ENCODE measurements at places on chromosomes 2 and 18. TPM values are rescaled to one million over a fixed set of nuclear protein-coding genes. Genes with fewer than 3 reads are reported as not detected.

FBXO41 gene
- 1.8 TPM for polyA plus RNA-seq

MARCO gene
- 0.45 TPM for polyA plus RNA-seq

NPHP1 gene
- polyA plus RNA-seq: 14.0 TPM

LRRTM4 gene
- polyA plus RNA-seq: 1.3 TPM

OSBPL1A gene
- 52.0 TPM for polyA plus RNA-seq

STARD6 gene
- 0.82 TPM for polyA plus RNA-seq

SERPINB10 gene
- 0.11 TPM for polyA plus RNA-seq

ITGB6 gene
- polyA plus RNA-seq: 20.3 TPM

HTR2B gene
- polyA plus RNA-seq: 20.5 TPM

FNDC4 gene
- 6.4 TPM for polyA plus RNA-seq

UGT1A9 gene
- polyA plus RNA-seq: 6.2 TPM

NFU1 gene
- 59.6 TPM for polyA plus RNA-seq

SESTD1 gene
- 67.2 TPM for polyA plus RNA-seq

PSMA8 gene
- not detected for polyA plus RNA-seq

GRCh38 chr2:43102366-43103092, 123.9 kb downstream of the ZFP36L2 start:
- DNase-seq: no peak

DNA sequence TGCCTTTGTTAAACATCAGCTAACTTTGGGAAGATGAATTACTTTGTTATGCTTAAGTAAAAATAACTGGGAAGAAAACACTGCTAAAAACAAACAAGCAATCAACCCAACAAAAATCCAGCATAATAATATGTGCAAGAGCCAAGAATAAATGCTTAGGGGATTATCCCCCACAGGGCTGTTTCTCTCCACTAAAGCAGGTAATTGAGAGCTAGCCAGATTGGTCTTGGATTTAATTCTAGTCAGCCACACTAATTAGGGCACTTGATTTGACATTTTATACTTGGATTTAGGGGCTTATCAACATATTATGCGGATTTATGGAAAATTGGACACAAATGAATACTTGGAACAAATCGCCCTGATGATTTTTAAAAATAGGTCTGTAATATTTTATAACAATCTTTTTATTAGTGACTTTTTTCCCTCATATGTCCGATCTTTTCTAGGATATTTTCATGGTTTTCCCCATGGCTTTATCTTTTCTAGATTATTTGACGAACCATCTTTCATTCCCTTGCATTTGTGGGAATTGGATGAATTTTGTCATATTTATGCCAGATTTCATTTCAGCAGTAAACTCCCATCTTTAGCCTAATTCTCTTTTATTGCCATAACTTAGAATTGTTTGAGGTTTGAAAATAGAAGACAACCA, 199.1 kb upstream of the NXPH2 start:
- DNase-seq: no peak

GRCh38 chr2:184760931-184761330, 162.6 kb downstream of the ZNF804A start:
- no peak for DNase-seq

- no peak for DNase-seq
These were observed 12.7 kb upstream of the CDC42EP3 start for GRCh38 chr2:37683921-37684780.

DNA sequence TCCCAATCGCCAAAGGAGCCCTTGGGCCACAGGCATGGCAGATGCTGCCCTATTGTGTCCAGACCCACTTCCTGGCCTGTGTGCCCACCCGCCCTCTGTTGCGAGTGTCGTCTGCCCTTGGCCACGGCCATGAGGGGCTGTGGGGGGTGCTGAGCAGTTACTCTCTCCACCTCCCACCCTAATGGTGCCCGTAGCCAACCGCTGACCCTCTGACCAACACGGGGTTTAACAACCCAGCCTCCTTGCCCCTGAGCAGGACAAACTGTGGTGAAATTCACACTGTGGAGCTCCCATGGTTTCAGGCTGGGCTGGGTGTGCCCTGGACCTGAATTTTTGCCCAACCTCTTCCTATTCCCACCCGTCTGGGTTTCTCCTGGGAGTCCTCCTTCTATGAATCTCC, 145.7 kb upstream of the HDAC4 start:
- no peak for DNase-seq

DNA sequence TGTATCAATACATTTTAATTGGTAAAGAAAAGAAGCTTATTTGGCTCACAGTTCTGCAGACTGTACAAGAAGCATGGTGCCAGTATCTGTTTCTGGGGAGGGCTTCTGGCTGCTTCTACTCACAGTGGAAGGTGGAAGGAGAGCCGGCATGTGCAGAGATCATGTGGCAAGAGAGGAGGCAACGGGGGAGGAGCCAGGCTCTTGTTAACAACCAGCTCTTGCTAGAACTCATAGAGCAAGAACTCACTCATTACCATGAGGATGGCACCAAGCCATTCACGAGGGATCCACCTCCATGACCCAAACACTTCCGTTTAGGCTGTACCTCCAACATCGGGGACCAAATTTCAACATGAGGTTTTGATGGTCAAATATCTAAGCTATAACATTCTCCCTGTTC, 7.5 kb downstream of the PARD6G start:
- DNase-seq: no peak

DNA sequence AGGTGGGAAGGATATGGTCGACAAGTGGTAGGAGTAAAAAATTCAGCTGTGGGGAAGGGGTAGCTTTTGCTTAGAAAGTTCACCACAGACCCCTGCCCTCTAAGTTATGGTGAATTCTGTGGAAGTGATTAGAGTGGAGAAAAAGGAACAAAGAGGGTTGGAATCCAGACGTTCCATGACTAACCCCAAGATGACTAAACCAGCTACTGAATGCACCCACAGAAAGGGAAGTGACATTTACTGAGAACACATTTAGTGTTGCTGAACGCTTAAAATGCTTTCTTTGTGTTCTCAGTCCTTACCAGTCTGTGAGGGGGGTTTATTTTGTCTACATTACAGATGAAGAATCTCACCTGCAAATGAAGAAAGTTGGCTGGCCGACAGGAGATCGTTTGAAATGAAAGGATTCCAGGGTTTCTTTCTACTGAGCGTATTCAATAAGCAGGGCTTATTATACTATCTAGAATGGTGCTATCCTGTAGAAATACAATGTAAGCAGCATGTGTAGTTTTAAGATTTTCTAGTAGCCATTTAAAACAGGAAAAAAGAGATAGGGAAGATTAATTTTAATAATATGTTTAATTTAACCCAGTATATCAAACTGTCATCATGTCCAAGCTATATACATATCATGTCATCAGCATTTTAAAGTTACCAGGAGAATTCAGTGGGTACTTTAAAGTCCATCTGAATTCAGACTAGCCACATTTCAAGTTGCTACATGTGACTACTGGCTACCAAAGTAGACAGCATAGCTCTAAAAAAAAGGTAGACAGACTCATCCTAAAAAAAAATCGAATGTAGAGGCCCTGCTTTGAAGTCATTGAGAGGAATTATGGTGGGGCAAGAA, 60.1 kb downstream of the LIMS1 start:
- no peak for DNase-seq

GRCh38 chr2:39664232-39664887, 1.4 kb upstream of the TMEM178A start:
- no peak for DNase-seq

- no peak for DNase-seq
These were observed 131.5 kb downstream of the TMEM17 start for GRCh38 chr2:62374301-62375112.

GRCh38 chr18:28716338-28716737, 539.4 kb upstream of the CDH2 start:
- no peak for DNase-seq

- no peak for DNase-seq
These were observed 80.8 kb downstream of the LCLAT1 start for GRCh38 chr2:30527859-30528258.

DNA sequence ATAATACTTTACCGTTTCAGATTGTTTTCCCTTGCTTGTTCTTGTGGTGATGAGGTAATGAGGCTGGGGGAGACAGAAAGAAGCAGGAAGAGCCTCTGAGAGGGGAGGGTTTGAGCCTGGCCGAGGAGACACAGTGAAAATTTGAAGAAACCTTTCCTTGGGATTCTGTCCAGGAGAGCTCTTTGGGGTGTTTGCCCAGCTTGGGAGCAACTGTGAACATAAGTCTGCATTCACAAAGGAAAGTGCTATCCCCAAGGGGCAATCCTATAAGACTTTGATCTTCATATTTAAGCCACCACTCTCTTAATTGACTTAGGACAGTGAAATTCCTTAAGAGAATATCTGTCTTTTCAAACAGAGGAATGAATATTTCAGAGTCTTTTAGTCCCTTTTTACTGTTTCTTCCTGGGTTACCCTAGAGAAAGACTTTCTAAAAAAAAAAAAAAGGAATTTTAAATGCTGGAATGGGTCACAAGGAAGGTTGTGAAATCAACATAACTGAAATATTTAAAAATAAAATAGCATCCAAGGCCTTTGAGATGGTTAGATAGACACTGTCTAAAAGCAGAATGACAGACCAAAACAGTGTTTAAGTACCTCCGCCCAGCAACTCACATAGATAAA, 52.5 kb upstream of the STAM2 start:
- no peak for DNase-seq

- no peak for DNase-seq
These were observed 439.6 kb upstream of the MMADHC start for GRCh38 chr2:150027164-150027563.

- DNase-seq: no peak
These were observed 1721.0 kb upstream of the PIK3C3 start for GRCh38 chr18:40233931-40234616.

GRCh38 chr18:31980863-31981262, 37.8 kb upstream of the RNF125 start:
- DNase-seq: no peak

DNA sequence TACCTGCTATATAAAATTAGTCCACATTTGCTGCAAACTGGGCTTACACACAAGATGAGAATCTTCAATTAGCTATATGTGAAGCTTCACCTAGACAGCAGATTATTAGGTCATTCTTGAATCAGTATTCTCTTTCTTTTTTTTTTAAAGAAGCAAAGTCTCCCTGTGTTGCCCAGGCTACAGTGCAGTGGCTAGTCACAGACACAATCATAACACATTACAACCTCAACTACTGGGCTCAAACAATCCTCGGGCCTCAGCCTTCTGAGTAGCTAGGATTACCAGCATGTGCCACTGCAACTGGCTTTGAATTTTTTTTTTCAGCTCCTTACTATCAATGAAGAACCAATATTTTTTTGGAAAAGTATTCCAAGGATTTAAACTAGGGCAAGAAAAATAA, 30.5 kb downstream of the OLA1 start:
- DNase-seq: no peak

All from renal cortex interstitium (tissue), 15 donors.